ENCODE measurements at places on chromosomes 2 and 18. TPM values are rescaled to one million over a fixed set of nuclear protein-coding genes. Genes with fewer than 3 reads are reported as not detected.

METTL4 gene
- 11.3 TPM for total RNA-seq

DPP4 gene
- total RNA-seq = 13.7 TPM

STPG4 gene
- total RNA-seq = not detected

SFT2D3 gene
- 5.6 TPM for total RNA-seq

CHRNG gene
- 1.6 TPM for total RNA-seq

TEKT4 gene
- total RNA-seq = not detected

CDH20 gene
- total RNA-seq = 2.8 TPM

HOXD3 gene
- 9.7 TPM for total RNA-seq

DAW1 gene
- not detected for total RNA-seq

SLC66A2 gene
- 22.7 TPM for total RNA-seq

ROCK1 gene
- 59.0 TPM for total RNA-seq

CAPN14 gene
- total RNA-seq = 0.49 TPM

DAPL1 gene
- 41.6 TPM for total RNA-seq

ALK gene
- total RNA-seq = 0.10 TPM

KCNIP3 gene
- total RNA-seq = 2.4 TPM

AGXT gene
- total RNA-seq = 0.10 TPM

TUBA4B gene
- total RNA-seq = not detected

PAX8 gene
- total RNA-seq = 0.30 TPM

L3MBTL4 gene
- total RNA-seq = 17.5 TPM

PCARE gene
- total RNA-seq = 0.10 TPM

ECEL1 gene
- total RNA-seq = 0.30 TPM
